ENCODE measurements at places on chromosomes 11 and 22.

DNA sequence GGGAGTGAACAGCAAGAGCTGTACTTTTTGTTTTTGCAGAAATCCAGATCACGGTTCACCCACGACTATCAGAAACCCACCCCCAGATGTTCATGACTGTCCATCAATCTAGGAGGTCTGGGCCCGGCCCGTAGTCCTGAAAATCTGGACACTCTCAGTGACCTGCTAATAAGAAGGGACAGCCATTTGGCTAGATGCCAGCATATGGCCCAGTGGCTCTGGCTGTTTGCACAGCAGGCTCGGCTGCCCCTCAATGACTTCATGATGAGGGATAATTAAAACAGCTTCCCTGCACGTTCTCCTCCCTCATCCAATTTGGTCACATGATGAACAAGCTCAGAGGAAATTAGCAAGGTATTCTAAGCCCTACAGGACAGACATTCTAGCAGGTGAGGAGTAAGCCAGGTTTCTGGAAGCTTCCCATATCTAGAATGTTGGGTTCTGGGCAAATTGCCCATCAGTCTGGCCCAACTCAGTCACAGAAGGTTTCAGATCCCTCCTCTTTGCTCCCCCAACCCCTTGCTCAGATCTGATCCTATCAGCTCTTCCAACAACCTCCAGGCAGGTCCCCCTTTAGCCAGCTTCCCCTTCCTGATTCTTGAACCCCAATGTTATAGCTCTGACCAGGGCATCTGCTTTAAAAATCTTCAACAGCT is 397.3 kb downstream of the SHANK2 start:
- no peak for DNase-seq

DNA sequence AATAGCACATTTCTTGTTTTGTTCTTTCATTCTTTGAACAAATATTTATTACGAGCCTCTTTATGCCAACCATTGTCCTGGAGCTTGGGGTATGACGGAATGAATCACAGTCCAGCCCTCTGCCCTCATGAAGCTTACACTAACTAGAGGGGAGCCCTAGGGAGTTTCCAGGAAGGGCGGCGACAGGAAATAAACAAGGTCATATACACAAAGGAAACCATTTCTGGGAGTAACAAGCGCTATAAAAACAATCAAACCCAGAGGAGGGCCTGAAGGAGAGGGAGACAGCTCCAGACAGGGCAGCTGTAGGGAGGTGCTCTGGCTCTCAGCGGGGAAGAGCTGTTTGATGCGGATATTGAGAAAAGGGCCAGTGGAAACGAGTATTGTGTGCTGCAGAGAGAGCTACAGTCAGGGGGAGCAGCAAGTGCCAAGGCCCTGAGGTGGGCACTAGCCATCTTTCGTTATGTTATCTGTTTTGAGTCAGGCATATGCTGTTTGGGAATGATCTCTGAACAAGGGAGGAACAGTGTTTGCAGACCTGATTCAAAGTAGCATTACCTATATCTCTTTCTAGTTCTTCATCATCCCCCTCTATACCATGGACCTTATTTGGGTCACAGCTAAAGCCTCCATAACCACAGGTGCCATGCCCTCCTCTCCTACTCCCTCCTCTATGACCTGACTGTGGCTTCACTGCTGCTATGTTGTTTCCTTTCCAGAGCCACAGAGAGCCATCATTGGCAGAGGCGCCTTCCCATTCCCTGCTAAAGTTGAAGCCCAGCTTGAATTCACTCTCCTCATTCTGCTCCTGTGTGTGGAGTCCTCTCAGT is 15.3 kb upstream of the ZBTB16 start:
- DNase-seq = no peak

- no peak for DNase-seq
Measured at GRCh38 chr11:107780775-107781174, 68.9 kb upstream of the SLN start.

GRCh38 chr11:74434528-74434927 is 32.8 kb downstream of the KCNE3 start:
- DNase-seq = no peak

DNA sequence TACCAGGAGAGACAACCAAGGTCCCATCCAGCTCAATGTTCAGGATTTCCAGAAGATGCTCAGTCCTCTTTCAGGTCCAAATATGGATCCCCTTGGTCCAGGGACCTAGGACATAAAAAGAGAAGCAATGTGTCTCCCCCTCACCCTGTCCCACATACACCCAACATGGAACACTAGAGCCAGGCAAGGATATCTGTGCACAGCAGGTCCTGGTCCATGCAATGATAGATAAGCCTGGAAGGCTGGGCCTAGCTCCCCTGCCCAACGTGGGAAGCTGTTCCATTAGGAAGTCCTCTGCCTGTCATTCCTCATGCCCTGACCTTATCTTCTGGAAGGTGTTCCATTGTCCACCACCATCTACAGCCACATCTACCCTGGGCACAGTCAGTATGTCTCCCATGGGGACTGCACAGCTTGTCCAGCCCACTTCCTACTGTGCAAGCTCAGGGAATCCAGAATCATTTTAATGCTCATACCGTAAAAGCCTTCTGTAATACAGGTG is 1434.8 kb downstream of the TBC1D22A start:
- DNase-seq = no peak

DNA sequence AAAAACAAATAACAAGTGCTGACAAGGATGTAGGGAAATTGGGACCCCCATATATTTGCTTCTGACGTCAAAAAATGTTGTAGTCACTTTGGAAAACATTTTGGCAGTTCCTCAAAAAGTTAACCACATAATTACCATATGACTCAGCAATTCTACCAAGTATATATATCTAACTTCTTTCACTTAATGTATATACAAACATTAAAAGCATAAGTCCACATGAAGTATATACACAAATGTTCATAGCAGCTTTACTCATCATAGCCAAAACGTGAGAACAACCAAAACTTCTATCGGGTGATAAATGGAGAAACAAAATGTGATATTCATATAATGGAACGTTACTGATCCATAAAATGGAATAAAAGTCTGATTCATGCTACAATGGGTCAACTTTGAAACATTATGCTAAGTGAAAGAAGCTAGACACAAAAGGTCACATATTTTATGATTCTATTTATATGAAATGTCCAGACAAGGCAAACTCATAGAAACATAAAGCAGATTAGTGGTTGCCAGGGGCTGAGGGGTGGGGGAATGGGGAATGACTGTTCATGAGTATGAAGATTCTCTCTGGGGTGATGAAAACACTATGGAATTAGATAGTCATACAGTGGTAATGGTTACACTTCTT is 48.7 kb upstream of the TEAD1 start:
- DNase-seq = no peak

GRCh38 chr11:10486161-10486840 is 31.2 kb downstream of the AMPD3 start:
- DNase-seq = no peak

DNA sequence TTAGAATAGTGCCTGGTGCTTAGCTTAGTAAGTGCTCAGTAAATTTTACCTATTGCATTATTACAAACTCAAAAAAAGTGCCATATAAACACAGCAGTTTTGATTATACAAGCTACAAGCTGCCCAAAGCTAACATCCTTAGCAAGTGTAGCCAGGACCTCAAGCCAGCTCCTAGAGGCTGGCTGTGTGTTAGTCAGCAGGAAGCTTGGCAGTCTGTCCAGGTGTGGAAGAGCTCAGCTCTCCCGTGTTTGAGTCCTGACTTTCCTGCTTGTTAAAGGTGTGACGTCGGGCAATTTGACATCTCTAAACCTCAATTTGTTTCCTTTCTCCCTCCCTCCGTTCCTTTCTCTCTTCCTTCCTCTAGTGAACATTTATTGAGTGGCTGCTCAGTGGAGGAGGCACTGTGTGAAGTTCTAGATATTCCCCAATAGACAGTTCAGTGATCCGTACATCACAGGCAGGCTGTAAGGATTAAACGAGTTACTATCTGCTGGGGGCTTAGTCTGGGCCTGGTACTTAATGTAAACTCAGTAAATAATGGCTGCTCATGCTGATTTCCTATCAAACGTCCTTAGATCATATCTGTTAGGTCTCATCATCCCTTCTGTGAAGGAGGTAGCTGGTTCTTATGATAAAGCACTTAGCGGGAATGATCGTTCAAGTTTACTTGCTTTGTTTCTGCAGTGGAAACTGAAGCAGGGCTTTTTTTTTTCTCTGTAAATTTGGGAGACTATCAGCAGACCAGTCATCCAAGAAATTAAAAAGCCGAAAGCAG is 68.7 kb downstream of the PRR5L start:
- DNase-seq = no peak
